ENCODE measurements at places on chromosomes 6 and 20.

DNA sequence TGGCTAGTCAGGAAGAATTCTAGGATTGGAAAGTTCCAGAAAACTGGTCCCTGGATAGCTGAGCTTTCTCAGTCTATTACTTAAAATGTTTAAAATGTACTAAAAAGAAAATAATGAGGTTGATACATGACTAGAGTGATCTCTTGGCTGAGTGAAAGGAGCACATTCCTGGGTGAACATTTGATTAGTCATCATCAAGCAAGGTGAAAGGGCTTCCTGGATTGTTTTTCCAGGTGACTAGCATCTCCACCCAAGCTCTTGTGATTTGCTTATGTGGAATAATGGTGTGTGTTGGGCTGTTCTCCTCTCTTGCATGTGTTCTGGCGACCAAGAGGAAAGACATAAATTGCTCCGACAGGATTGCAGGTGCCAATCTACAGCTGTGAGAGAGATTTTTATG is 42.9 kb downstream of the PKIB start:
- no peak for DNase-seq

DNA sequence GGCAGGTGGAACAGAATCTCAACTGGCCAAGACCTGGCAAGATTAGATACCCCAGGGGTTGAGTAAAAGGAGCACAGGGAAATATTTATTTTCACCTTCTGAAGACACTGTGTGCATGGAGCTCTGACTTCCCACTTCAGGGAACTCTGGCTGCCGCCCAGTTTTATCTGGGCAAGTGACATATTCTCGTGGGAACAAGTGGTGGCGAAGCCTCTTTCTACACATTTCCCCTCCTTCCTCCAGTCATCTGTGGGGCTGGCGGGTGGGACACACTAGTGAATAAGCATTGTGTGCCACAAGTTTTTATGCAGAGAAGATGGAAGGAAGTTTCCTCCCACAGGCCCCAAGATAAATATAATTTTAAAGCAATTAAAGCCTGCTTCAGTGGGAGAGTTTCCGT is 23.6 kb downstream of the NSFL1C start:
- no peak for DNase-seq

DNA sequence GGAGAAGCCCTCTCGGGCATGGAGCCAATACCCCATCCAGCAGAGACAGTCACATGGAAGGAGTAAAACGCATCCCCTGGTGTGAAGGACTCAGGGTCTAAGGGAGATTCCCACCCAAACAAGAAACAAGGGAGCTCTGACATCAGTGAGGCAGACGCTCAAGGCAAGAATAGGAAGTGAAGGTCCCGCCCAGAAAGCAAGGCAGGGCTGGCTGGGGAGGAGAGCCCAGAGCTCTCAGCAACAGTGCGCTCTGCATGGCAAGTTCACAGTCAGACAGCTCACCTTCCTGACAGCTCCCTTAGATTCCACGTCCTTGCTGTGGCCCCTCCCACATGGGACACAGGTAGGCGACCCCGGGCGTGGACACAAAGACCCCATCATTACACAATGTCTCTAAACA is 85.6 kb downstream of the TTLL2 start:
- DNase-seq, result no peak

GRCh38 chr20:35319871-35320197 is 27.6 kb upstream of the FAM83C start:
- DNase-seq, result no peak

DNA sequence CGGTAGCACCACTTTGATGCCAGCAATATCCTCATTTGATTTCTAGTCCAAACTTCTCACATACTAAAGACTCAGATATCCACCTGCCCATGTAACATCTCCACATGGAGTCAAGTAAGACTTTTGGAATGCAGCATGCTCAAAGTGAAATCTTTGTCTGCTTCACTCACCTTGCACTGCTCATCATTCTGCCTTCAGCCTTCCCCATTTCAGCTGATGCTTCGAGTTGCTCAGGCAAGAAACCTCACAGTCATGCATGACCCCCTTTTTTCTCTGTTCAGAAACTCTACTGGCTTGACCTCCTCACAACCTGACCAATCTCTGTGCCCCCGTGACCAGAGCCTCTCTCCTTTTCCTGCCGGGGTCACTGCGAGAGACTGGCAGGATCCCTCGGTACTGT is 41.0 kb upstream of the KIF25 start:
- no peak for DNase-seq

DNA sequence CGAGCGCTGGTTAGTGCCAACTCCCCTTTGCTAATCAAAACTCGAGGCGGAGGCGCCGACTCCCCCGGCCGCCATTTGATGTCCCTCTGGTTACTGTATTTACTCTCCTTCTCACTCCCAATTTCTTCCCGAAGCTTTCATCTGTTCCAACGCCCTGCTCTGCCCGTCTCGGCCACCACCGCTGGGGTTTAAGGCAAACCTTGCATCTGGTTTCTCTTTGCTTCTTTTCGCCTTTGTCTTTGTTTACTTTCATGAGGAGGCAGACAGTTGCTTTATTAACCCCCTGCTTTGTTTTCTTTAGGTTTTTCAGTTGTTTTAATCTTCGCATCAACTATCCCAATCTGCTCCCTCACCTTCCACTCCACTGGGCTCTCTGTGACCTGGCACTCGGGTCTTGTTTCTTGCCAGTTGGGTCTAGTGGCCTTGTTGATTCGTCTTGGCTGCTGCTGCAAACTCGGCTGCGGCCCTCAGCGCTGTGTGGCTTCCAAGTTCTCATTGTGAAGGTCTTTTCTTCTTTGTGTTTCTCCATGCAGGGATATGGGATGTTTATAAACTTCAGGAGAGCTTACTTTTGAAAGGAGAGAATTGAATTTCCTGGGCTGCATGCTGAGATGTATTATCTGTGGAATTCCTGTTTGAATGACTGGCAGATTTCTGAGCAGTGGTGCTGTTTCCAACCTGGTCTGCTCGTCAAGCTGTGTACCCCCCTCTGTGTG is 155.1 kb downstream of the CDC5L start:
- no peak for DNase-seq

GRCh38 chr6:32849126-32849525 is 4.4 kb downstream of the TAP1 start:
- no peak for DNase-seq

DNA sequence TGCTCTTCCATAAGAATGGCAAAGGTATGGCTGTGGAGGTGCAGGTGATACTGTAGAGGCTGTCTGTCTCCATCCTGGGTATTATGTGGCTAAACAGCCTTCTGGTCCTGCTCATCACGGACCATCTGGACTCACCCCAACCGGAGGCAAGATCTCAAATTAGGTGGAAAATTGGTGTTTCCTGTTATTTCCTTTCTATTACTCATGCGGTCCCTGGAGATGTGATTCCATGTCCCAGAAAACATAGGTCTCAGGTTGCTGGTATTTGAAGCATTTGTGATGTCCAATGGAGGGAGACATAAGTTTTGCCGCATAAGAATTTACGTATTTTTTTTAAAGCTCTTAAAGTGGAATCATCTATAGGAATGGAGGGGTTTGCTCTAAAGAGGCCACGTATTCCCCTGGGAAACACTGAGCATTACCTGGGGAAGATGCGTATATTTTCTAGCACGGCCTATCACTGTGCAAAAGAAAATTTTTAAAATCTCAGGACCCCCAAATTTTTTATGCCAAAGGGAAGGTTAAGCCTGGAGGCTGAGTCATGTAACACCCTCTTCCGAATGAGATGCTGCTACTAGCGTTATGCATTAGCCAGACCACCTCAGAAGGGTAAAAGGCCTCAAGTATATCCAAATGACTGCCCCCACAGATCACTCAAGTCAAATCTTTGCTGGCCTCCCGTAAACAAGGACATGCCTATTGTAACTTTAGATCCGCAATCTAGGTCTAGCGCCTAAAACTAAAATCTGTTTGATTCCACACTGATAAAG is 22.4 kb upstream of the PBOV1 start:
- no peak for DNase-seq

DNA sequence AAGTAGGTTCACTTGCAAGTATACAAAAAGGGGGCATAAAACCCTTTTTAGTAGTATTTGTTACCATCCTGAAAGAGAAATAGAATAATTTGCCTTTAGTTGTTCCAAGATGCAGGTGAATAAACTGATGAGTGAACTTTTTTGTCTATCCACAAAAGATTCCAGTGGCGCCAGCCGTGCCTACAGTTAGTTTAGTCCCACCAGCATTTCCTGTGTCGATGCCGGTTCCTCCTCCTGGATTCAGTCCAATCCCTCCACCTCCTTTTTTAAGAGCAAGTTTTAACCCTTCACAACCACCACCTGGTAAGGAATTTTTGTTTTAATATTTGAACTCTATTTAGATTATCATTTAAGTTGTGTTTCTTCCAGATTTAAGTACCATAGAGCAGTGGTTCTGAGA is 90.9 kb downstream of the SCAF8 start:
- DNase-seq, result no peak

GRCh38 chr6:104699593-104700329 is 160.0 kb downstream of the HACE1 start:
- no peak for DNase-seq
